Vagina (tissue), 2 donors: ENCODE measurements at places on chromosomes 11 and 22.

GRCh38 chr11:75592715-75593114 is 30.7 kb downstream of the SERPINH1 start:
- no peak for DNase-seq

DNA sequence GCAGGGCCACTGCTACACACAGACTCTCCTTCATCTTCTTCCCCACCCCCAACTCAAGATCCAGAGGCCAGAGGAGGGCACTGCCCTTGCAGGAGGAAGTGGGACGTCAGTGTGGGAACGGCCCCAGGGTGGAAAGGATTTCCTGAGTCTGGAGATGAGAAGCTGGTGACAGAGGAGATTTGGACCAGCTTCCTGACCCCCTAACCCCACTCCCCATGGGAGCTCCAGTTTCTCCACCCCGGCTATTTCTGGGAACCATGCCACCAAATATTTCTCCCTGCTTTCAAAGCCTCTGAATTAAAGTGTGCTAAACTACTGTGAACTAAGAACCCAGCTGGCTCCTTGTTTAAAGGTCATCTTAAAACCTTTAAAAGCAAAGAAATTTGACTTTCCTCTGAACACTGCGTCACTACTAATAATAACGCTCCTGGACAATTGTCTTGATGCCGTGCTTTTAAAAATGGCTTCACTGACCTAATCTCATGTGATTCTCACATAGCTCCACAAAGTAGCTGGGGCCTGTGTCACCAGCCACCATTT is 46.6 kb downstream of the CWC15 start:
- peak; percentile 97 for DNase-seq

- no peak for DNase-seq
These were observed 29.1 kb downstream of the SERPIND1 start for GRCh38 chr22:20802922-20803553.

DNA sequence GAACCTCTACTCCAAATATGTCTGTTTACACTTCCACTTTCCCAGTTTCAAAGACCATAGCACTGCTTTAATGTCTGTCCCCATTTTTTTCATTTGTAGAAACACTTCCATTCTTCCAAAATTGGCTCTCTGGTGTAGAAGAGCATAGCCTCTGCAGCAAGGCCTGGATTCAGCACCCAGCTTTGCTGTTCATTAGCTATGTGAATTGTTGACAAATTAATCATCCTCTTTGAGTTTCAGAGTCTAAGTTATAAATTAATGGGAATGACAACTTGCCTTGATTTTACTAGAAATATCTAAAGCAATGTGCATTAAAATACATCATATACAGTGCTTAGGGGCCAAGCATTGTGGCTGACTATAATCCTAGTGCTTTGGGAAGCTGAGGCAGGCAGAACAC is 22.4 kb downstream of the GRIA4 start:
- no peak for DNase-seq

- DNase-seq, result no peak
These were observed 329.5 kb downstream of the MIAT start for GRCh38 chr22:26986884-26987283.

DNA sequence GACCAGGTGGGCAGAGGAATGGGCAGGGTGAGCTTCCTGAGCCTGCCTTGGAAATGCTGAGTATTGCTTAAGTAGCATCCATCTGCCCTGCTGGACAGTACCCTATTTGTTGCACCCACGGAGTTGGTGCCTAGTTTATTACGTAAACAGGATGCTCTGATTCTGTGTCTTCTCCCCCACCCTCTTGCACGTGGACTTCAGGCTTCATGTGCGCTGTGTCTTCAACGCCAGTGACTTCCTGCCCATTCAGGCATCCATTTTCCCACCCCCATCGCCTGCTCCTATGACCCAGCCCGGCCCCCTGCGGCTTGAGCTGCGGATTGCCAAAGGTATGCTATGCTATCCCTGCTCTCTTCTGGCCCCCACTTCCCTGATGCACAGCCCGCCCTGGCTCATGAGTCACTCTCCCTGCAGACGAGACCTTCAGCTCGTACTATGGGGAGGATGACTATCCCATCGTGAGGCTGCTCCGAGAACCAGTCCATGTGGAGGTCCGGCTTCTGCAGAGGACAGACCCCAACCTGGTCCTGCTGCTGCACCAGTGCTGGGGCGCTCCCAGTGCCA is 5.7 kb downstream of the ZP1 start:
- no peak for DNase-seq

- no peak for DNase-seq
These were observed 14.5 kb upstream of the MSANTD2 start for GRCh38 chr11:124814739-124815138.

GRCh38 chr22:38735126-38735464 is 20.7 kb downstream of the SUN2 start:
- DNase-seq, result no peak

GRCh38 chr11:90774727-90775566 is 552.1 kb upstream of the CHORDC1 start:
- no peak for DNase-seq

DNA sequence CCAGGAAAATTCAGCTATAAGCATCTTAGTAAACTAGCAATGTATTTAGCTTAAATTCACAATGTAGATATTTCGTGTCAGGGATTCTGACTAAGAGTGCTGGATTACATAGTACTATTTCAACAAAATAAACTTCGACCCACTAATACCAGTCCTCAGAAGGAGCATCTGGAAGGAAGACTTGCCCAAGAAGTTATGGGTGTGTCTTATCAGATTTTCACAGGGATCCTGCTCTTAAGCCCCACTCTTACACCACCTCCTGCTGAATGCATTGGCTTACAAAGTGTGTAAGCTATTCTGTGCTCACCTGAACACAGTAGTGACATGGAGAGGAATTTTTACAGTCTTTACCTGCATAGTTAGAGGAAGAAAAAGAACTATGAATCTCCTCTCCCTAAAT is 35.4 kb upstream of the ANO5 start:
- no peak for DNase-seq

- DNase-seq, result no peak
These were observed 1262.7 kb downstream of the BRD1 start for GRCh38 chr22:48564995-48565394.

- DNase-seq, result peak; percentile 64
These were observed 65.7 kb upstream of the NAV2 start for GRCh38 chr11:19646921-19647320.

DNA sequence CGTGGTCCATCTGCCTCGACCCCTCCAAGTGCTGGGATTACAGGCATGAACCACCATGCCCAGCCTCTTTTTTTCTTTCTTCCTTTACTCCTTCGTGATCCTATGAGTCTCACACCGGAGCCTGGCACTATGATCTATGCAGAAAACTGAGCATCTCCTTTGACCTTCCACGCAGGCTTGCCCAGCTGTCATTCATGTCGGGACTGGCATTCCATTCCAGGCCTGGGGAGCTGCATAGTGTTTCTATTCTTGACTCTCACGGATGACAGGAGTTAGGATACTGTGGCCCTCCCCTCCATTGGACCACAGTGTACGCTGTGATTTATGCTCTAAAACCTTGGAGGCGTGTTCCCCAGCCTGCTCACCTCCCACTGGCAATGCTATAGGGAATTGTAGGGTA is 611.8 kb downstream of the BRD1 start:
- DNase-seq, result peak; percentile 91

DNA sequence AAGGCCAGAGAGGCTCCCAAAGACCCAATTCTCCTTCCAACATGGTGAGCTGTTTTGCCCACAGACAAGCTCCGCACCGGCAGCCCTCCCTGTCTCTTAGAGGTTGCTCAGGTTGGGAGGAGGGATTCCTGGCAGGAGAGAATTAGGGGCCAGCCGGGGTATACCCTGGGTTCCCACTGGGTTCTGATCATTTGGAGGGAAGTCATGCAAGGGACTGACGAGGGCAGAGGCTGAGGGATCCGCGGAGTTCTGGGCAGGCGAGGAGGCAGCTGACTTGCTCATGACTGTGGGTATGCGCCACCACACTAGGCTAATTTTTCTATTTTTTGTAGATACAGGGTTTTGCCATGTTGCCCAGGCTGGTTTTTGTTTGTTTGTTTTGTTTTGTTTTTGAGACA is 4.6 kb downstream of the ST3GAL4 start:
- DNase-seq, result no peak

- DNase-seq, result no peak
These were observed 10.0 kb downstream of the MED15 start for GRCh38 chr22:20517422-20517821.

DNA sequence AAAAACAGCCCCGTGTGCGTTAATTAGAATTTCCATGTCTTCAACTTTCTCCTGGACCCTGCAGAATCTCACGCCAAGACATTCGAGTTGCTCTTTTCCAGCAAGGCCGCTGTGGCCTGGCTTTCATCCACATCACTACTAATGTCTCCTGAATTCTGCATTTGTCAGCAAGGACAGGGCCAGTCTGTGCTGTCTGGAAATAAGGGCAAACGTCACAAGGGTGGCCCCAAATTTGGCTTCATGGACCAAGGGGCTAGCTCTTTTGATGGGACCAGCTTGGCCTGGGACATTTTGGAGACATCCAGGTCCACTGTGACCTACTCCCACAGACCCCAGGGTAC is 33.4 kb downstream of the KCNQ1OT1 start:
- DNase-seq, result peak; percentile 69

DNA sequence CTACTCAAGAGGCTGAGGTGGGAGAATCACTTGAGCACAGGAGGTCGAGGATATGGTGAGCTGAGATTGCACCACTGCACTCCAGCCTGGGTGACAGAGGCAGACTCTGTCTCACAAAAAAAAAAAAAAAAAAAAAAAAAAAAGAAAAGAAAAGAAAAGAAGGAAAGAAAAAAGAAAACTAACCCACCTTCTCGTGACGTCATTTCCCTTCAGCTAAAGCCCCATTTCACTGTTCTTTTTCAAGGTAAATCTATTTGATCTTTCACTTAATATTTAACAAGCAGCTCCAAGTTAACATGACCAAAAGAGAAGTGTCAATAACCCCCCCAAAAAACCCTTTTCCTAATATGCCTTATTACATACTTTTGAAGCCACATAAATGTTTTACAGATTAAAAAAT is 5.1 kb downstream of the RAPSN start:
- no peak for DNase-seq

GRCh38 chr11:45390407-45390806 is 104.3 kb upstream of the SYT13 start:
- DNase-seq, result no peak

- no peak for DNase-seq
These were observed 1.2 kb downstream of the C11orf68 start for GRCh38 chr11:65917434-65918210.

- no peak for DNase-seq
These were observed 237.5 kb upstream of the CCDC90B start for GRCh38 chr11:83523676-83524075.

DNA sequence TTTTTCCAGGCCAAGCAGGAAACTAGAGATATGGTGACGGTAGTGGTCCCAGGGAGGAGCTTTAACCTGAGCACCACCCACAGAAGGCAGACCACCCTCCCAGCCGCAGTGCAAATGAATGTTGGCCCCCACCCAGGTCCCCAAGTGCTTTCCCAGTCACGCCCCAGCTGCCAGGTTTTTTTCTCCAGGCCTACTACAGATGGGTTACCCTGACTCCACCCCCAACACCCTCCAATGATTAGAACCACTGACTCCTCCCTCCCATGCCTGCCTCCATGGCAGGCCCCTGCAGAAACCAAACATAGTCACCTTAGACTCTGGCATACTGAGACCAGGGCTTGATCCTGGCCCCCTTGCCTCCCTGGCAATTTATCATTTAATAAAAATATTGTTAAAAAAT is 58.7 kb upstream of the CHST1 start:
- DNase-seq, result no peak

- DNase-seq, result no peak
These were observed 17.2 kb upstream of the THRSP start for GRCh38 chr11:78046486-78046854.

DNA sequence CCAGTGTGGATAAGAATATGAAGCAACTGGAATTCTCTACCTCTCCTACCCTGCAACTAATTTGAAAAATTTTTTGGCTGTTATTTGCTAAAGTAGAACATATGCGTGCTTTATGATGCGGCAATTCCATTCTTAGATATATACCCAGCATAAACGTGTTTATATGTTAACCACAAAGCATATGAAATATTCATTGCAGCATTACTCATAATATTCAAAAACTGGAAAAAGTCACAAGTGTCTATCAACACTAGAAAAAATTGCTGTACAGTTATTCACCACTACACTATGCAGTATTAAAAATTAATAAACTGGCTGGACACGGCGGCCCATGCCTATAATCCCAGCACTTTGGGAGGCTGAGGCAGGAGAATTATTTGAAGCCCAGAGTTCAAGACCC is 226.4 kb downstream of the LUZP2 start:
- DNase-seq, result no peak

- DNase-seq, result no peak
These were observed 191.6 kb upstream of the CADM1 start for GRCh38 chr11:115695677-115696364.

DNA sequence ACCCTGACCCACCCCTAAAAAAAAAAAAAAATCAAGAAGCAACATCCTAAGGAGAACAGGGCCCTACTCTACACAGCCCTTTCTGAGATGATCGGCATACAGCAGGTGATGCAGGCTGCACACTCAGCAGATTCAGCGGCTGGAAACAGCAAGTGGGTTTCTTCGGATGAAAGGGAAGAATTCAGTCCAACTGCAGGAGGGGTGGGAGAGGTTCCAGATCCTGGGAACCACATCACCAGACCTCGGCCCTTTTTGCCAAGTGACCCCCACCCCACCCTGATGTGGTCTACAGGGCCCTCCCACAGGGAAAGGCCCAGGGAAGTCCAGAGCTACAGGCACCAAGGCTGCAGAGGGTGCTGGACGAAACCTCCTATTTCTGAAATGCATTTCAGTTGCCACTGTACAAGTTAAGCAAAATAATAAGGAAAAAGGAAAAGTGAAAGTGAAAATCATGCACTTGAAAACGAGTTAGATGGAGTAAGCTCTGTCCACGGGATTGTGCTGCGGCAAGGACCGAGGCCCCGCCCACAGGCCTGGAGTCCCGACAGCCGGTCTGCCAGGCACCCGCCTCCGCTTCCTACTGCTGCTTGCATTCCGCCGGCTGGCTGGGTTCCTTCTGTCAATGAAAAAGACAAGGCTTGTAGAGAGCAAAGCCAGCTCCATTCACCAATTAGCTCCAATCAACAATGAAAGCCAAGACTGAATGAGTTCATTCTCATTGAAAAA is 16.0 kb upstream of the PHLDA2 start:
- no peak for DNase-seq

DNA sequence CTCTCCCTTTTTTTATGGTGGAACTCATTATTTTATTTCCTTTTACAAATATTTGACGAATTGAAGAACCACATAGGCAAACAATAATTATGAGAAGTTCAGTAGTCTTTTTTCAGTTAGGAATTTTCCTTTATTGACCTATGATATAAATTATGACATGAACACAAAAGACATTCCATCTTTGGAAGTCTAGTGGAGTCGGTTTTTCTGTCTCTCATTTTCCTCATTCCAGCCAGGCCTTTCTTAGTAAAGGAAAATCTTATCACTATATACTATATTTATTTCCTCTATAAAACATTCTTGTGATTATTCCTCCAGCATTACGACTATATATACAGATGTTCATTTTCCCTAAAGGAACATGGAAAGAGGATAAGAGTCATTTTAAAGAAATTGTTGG is 1046.1 kb downstream of the DLG2 start:
- DNase-seq, result no peak

GRCh38 chr22:22716136-22716665 is 71.8 kb downstream of the GGTLC2 start:
- DNase-seq, result no peak

- DNase-seq, result no peak
These were observed 5.7 kb upstream of the LZTR1 start for GRCh38 chr22:20976291-20976877.
